ENCODE measurements at places on chromosomes 13 and 19. TPM values are rescaled to one million over a fixed set of nuclear protein-coding genes. Genes with fewer than 3 reads are reported as not detected.

DNA sequence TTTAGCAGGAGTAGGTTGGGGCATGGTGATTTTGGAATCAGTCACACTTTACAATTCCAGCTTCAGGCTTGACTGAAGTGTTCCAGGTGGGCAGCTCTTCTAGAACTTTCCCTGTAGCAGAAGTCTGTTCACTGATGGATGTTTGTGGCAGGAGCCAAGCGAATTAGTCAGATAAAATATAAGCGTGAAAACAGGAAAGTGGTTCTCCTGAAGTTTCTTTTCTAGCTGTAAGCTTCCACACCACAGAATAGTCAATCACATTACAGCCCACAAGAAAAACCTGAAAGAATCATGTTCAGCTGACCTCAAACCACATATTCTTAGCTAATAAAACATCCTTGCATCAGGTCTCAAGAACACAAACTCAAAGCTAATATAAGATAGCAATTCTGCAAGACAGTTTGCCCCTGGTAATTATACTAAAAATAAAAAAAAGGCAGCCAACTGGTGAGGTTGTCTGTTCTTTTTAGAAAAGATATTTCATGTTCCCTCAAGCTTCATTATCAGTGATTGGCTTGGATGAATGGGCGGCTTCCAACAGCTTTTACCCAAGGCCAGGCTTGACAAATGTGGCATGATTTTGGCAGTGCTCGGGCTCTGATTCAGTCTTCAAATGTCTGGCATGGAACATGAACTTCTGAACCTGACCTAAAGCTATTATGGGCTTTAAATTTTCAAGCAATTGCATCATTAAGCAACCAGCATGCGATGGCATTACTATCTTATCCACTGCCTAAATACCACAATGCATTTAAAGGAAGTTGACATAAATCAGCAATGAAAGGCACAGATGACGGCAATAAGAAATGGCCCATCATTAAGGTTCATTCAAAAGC is 136.8 kb downstream of the DCLK1 start:
- no peaks in the 10 kb centered on the region for H3K36me3 ChIP-seq
- H3K27me3 ChIP-seq = no peaks in the 10 kb centered on the region
- no peaks in the 10 kb centered on the region for H3K4me1 ChIP-seq
- no peak overlapping the region for H3K27ac ChIP-seq
- no peak overlapping the region for H3K4me3 ChIP-seq
- DNase-seq = no peak

DNA sequence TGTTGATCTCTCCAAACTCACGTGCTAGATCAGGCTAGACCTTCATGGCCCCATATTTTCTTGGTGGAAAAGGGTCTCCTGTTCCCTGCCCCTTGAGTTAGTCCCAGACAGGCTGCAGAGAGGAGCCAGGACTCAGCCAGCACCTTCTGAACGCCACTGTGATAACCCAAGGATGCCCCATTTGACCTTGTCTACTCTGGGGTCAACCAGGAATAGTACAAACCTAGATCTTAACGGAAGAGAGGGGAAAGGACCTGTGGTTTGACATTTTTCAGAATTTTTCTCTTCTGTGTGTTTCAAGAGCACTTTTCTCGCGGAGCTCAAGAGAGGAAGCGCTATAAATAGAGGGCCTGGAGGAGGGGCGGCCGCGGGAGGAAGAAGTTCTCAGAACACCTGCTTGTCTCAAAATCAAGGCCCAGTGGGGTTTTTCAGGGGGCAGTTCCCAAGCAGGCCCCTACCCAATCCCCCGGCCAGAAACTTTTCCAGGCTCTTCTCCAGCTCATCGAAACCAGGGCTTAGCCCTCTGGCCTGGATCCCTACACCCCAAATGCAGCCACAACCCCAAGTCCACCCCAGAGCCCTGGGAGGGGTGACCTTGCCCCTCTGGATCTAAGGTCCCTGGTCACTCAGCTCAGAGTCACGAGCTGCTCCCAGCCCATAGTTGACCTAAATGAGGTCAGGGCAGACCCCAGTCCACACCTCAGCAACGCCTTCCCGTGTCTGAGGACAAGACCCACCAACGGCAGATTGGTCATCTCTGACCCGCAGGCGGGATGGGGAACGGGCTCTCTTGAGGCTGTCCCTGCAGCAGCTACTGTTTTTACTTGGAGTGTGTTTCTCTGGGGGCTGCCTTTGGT is 75.6 kb upstream of the TM9SF2 start:
- peak overlapping the region; percentile 95 for H3K27ac ChIP-seq
- H3K27me3 ChIP-seq = no peaks in the 10 kb centered on the region
- peak; percentile 71 for DNase-seq
- H3K36me3 ChIP-seq = peaks cover 3% of the 10 kb centered on the region
- peak overlapping the region; percentile 79 for H3K4me3 ChIP-seq

DNA sequence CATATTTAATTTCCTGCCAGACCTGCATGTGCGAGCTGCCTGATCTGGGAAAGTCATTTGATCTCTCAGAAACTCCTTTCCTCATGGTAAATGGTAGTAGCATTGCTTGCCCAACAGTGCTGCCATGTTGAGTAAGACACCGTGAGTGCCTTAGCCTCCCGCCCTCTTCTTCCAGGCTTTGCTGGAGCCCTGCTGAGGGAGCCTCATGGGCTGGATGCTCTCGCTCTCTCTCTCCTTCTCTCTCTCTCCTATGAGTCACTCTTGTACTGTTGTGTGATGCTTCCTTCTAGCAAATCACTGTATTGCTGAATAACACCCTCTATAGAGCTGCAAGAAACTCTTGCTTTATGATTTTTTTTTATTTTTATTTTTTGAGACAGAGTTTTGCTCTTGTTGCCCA is 365.5 kb downstream of the UQCRFS1 start:
- H3K36me3 ChIP-seq = no peaks in the 10 kb centered on the region
- no peaks in the 10 kb centered on the region for H3K27me3 ChIP-seq
- H3K4me1 ChIP-seq = no peaks in the 10 kb centered on the region
- H3K27ac ChIP-seq = no peak overlapping the region
- H3K4me3 ChIP-seq = no peak overlapping the region

DNA sequence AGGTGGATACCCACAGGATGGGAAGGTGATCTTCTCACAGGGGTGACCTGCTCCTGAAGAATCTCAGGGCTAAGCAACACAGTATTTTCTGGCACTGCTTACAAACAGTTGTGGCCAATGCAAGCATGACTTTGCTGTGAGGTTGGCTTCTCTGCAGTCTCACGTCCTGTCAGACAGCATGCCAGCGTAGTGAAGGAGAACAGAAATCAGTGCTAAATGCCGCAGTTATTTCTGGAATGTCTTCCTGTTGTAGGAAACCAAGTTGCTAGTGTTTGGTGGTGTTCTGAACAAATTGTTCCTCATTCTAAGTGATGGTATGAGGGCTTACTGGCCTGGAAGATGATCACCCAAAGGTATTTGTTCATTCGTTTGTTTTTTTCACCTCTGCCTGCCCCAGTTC is 320.1 kb downstream of the MTUS2 start:
- no peak overlapping the region for H3K4me3 ChIP-seq
- no peaks in the 10 kb centered on the region for H3K4me1 ChIP-seq
- no peaks in the 10 kb centered on the region for H3K36me3 ChIP-seq
- no peaks in the 10 kb centered on the region for H3K27me3 ChIP-seq
- no peak for DNase-seq
- no peak overlapping the region for H3K27ac ChIP-seq

DNA sequence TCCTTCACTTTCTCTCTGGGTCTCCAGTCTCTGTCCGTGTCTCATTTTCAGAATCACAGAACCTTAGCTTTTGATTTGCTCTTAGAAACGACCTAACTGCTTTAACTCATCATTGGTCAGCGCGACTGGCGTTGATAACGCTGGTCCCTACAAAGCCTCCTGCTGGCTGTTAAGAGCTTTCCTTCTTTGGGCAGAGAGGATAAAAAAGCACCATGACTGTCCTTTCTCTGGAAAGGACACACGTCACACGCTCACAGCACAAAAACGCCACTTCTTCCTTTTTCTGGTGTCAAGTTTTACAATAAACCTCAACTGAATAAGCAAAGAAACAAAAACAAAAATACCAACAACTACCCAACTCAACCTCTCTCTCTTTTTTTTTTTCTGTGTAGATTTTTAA is 1.7 kb upstream of the KLK12 start:
- no peak overlapping the region for H3K27ac ChIP-seq
- no peaks in the 10 kb centered on the region for H3K4me1 ChIP-seq
- H3K36me3 ChIP-seq = no peaks in the 10 kb centered on the region
- H3K27me3 ChIP-seq = peaks cover 8% of the 10 kb centered on the region
- no peak overlapping the region for H3K4me3 ChIP-seq
- DNase-seq = no peak

GRCh38 chr13:33228648-33229445 is 56.7 kb downstream of the STARD13 start:
- no peak overlapping the region for H3K27ac ChIP-seq
- H3K36me3 ChIP-seq = no peaks in the 10 kb centered on the region
- no peak overlapping the region for H3K4me3 ChIP-seq
- H3K4me1 ChIP-seq = peaks cover 5% of the 10 kb centered on the region
- no peak for DNase-seq

DNA sequence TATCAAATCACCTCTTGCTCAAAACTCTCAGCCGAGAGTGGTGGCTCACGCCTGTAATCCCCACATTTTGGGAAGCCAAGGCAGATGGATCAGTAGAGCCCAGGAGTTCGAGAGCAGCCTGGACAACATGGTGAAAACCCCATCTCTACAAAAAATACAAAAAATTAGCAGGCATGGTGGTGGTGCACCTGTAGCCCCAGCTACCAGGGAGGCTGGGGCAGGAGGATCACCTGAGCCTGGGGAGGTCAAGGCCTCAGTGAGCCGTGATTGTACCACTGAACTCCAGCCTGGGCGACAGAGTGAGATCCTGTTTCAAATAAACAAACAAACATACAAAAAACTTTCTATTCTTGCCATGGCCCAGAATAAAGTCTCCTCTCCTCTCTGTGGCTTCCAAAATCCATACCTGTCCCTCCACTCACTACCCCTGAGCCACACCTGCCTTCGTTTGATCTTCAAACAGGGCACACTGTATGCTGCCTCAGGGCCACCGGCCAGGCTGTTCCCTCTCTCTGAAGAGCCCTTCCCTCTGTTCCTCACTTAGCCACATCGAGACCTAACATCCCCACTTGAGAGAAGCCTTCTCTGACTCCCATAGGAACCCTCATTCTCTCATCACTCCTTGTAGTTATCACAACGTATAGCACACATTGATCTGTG is 6.3 kb downstream of the LGI4 start:
- no peak overlapping the region for H3K27ac ChIP-seq
- no peak overlapping the region for H3K4me3 ChIP-seq
- peaks cover 12% of the 10 kb centered on the region for H3K4me1 ChIP-seq
- H3K36me3 ChIP-seq = no peaks in the 10 kb centered on the region

Gene CCNA1
- 0.62 TPM for total RNA-seq

DNA sequence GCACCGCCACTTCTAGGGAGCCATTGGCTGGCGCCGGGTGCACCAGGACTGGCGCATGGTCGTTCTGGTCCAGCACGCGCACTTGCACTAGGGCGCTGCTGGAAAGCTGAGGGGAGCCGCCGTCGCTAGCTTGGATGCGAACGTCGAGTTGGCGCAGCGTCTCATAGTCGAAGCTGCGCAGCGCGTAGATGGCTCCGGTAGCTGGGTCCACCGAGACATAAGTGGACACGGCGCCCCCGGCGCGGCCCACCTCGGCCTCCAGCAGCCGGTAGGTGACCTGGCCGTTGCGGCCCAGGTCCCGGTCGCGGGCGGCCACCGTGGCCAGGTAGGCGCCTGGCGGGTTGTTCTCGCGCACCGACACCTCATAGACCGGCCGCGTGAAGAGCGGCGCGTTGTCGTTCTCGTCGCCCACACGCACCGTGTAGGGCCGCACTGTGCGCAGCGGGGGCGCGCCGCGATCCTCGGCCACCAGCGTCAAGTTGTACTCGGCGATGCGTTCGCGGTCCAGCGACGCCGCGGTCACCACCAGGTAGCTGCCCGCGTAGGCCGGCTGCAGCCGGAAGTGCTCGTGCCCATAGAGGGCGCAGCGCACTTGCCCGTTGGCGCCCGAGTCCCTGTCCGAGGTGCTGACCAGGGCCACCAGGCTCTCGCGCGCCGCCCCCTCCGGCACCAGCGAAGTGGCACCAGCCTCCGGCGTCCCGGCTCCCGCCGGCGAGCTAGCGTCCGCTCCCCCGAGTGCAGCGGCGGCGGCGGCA is 1.7 kb downstream of the PCDH8 start:
- no peak overlapping the region for H3K27ac ChIP-seq
- H3K27me3 ChIP-seq = peaks cover 54% of the 10 kb centered on the region
- H3K36me3 ChIP-seq = no peaks in the 10 kb centered on the region
- peaks cover 18% of the 10 kb centered on the region for H3K4me1 ChIP-seq
- DNase-seq = peak; percentile 73

- H3K27ac ChIP-seq = no peak overlapping the region
- no peaks in the 10 kb centered on the region for H3K27me3 ChIP-seq
- H3K4me1 ChIP-seq = peaks cover 4% of the 10 kb centered on the region
- DNase-seq = no peak
- H3K4me3 ChIP-seq = no peak overlapping the region
Observed at GRCh38 chr13:98586400-98587345, 9.8 kb upstream of the STK24 start.

GRCh38 chr19:34314437-34315313 is 50.3 kb upstream of the GPI start:
- H3K27me3 ChIP-seq = no peaks in the 10 kb centered on the region
- H3K4me3 ChIP-seq = no peak overlapping the region
- no peak overlapping the region for H3K27ac ChIP-seq
- no peak for DNase-seq
- H3K36me3 ChIP-seq = peaks cover 3% of the 10 kb centered on the region
- H3K4me1 ChIP-seq = peaks cover 23% of the 10 kb centered on the region

Gene UBE2L5
- total RNA-seq = not detected

Gene ZNF846
- 21.1 TPM for total RNA-seq

DNA sequence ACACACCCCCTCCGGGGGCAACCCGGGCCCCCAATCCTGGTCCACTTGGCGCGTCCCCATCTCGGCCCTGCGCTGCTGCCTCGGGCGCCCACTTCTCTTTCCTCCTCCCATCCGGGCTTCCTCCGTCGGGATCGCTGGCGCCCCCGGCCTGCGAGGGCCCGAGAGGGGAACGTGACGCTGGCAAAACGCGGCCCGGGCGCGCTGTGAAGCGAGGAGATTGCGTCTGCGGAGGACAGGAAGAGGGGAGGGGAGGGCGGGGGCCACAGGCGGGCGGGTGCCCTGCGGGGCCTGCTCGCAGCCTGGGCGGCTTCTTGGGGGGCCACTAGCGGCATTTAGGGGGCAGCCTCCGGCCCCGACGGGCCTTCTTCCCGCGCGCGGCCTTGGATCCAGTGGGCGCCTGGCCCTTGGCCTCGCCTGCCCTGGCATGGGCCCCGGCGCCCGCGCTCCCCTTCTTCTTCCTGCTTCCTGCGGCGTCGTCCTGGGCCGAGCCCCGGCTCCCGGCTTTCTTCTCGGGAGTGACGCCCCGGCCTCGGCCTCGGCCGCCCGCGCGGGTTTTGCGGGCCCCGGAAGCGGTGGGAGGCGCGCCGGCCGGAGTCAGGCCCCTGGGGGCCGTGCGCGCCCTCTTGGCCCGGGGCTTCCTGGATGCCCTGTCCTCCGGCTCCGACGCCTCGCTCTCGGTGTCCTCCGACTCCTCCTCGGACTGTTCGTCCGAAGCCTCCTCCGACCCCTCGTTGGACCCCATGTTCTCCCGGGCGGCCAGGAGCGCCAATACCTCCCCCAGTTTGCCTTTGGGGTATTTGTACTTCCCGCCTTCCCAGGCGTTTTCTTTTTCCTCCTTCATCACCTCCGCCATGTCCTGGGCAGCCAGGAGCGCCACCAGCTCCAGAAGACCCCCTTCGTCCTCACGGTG is 2.2 kb downstream of the PNMA8B start:
- H3K4me3 ChIP-seq = peak overlapping the region; percentile 84
- peaks cover 67% of the 10 kb centered on the region for H3K27me3 ChIP-seq
- peaks cover 1% of the 10 kb centered on the region for H3K36me3 ChIP-seq
- peak; percentile 72 for DNase-seq

Gene CLEC4M
- total RNA-seq = not detected
